ENCODE measurements at places on chromosomes 13 and 19. TPM values are rescaled to one million over a fixed set of nuclear protein-coding genes. Genes with fewer than 3 reads are reported as not detected.

- no peak for DNase-seq
Observed at GRCh38 chr19:51490676-51491075, 10.9 kb downstream of the SIGLEC12 start.

GRCh38 chr13:46577696-46578589 lies 25.0 kb downstream of the LRCH1 start:
- no peak for DNase-seq

GRCh38 chr13:27138457-27139093 lies 33.0 kb downstream of the USP12 start:
- no peak for DNase-seq

DNA sequence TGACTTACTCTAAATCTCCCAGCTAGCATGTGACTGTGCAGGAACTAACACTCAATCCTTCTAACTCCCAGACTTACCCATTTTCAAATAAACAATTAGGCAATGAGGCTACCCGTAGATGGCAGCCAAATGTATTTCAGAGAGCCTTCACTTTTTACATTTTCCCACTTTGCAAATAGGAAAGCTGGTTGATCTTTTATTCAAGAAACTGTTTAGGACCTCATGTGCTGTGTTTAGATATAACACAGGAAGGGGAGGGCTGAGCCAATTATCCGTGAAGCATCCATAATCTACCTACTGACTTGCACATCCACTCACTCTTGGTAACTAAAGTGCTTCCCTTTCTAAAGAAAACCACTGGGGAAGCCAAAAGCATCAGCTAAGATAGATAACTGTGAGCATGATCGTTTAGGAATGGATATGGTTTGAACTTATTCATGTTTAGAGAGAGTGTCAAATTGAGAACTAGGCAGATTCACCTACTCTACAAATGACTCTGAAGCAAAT lies 33.4 kb downstream of the MBNL2 start:
- no peak for DNase-seq

- no peak for DNase-seq
Observed at GRCh38 chr13:73717632-73718031, 416.6 kb downstream of the KLF12 start.

DNA sequence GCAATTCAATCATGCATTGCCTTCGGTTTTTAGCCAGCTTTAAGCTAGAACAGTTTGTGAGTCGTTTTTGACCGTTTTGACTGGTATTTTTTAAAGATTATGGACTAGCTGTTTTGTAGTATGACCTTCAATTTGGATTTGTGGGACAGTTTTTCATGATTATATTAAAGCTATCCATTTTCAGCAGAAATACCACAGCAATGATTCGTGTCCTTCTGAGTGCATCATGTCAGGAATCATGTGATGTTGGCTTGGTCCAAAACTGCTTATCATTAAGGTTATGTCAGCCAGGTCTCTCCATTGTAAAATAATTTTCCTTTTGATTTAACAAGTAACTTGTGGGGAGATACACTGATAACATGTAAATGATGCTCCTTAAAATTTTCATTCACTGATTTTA lies 229.0 kb downstream of the POSTN start:
- DNase-seq = no peak

DNA sequence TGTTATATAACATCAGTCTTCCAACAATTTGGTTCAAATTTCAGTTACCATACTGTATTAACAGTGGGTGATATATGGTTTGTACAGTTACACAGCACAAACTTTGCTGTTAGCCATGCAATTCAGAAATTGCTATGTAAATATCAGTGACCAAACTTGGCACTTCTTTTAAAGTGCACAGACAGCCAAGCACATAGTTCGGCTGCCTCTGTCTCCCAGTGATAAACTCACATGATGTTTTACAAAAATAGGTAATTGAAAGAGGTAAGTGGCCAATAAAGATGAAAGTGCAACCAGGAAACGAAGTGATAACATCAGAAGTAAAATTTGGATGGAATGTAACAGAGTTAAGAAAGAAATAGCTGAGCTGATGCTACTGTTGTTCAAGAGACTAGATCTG lies 143.9 kb downstream of the PCDH9 start:
- DNase-seq = no peak

The HNRNPA1L2 gene
- 3.6 TPM for total RNA-seq

The CYP4F2 gene
- not detected for total RNA-seq

Measured in left cardiac atrium (tissue), 4 donors.